Central memory CD8-positive, alpha-beta T cell (primary cell): ENCODE measurements at places on chromosomes 3 and 15.
A peak's percentile ranks its signal among the peaks of the same experiment; 100 is the strongest.

GRCh38 chr3:120130656-120131055 is 36.4 kb upstream of the GSK3B start:
- H3K27ac ChIP-seq, result no peak overlapping the region
- H3K27me3 ChIP-seq, result peaks cover 10% of the 10 kb centered on the region

DNA sequence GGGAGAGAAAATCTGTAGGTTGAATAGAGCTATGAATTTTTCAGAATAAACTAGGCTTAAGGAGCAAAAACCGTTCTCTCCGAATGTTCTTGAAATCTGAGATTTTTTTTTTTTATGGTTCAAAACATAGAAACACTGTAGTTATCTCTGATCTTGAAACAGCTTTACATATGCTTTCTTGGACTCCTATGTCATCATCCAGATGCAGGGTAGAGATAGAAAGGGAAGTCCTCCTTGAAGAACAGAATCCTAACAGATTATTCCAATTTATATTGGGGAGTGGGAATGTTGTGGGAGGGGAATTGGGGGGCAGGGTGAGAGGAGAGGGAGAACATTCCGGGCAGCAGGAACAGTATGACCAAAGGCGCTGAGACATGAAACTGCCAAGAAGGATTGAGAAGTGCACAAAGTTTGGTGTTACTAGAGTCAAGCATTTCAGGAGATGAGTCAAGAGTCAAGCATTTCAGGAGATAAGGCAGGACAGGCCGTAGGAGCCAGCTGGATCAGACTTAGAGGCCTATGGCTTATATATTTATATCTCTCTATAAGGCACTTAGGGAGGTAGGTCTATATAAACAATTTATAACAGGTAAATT is 21.9 kb upstream of the ST3GAL6 start:
- no peak for DNase-seq
- H3K36me3 ChIP-seq, result no peaks in the 10 kb centered on the region
- peaks cover 36% of the 10 kb centered on the region for H3K27me3 ChIP-seq
- no peaks in the 10 kb centered on the region for H3K4me1 ChIP-seq

- peaks cover 11% of the 10 kb centered on the region for H3K36me3 ChIP-seq
- H3K27ac ChIP-seq, result peak overlapping the region; percentile 42
- no peak for DNase-seq
- no peak overlapping the region for H3K4me3 ChIP-seq
Measured at GRCh38 chr15:81288040-81288439, 35.9 kb downstream of the STARD5 start.

DNA sequence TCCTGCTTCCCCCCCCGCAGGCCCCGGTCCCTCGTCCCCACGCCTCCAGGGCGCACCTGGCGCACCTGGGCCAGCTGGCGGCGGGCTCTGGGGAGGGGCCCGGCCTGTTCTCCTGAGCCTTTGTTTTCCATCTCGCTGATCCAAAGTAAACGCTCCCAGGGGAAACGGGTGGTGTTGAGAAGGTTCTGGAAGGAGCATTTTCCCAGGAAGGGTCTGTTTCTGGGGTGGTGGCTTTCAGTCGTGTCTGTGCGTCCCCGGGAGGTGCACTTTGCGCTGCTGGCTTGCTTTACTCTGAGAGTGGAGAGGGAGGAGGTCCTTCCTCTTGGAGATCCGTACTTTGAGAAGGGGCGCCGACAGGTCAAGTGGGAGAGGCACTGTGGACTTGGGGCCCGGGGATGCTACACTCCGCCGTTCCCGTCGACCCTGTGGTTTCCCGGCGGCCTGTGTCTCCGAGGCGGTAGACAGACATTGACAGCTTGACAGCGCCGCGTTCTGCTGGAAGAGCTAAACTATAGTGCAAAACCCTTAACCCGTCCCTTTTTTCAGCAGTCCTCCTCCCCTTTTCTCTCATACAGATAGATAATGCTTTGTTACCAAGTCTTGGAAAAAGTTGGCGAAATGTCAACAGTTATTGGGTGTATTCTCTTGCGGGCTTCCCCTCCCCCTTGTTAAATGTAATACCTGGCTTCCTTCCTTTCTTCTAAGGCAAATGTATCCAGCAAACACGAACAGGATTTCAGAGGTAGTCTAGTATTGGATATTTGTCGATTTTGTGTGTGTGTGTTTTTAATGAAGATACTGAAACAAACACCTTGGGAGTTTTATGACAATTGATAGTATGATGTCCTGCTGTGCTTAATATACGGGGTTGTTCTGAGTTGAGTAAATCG is 6.5 kb downstream of the TPM1 start:
- peaks cover 25% of the 10 kb centered on the region for H3K4me1 ChIP-seq
- peak overlapping the region; percentile 76 for H3K27ac ChIP-seq
- DNase-seq, result peak; percentile 31
- peaks cover 35% of the 10 kb centered on the region for H3K27me3 ChIP-seq
- H3K36me3 ChIP-seq, result peaks cover 11% of the 10 kb centered on the region
- H3K4me3 ChIP-seq, result peak overlapping the region; percentile 93
